ENCODE measurements at places on chromosomes 7 and 10. TPM values are rescaled to one million over a fixed set of nuclear protein-coding genes. Genes with fewer than 3 reads are reported as not detected.

The IL6 gene
- 201 TPM for total RNA-seq

The CABCOCO1 gene
- total RNA-seq, result not detected

The CALCR gene
- not detected for total RNA-seq

The DPP6 gene
- total RNA-seq, result 1.7 TPM

The GIMAP8 gene
- total RNA-seq, result 3.0 TPM

The CYP2E1 gene
- total RNA-seq, result 2.3 TPM

The LRRC17 gene
- 3.2 TPM for total RNA-seq

The ATOH7 gene
- not detected for total RNA-seq

The FAM237B gene
- not detected for total RNA-seq

The CCDC3 gene
- 77.8 TPM for total RNA-seq

The CLEC5A gene
- total RNA-seq, result 0.25 TPM

The GOLGA7B gene
- total RNA-seq, result 1.6 TPM

The TMEM213 gene
- not detected for total RNA-seq

The NCF1 gene
- 2.4 TPM for total RNA-seq

The LRRD1 gene
- 0.28 TPM for total RNA-seq

The MOGAT3 gene
- not detected for total RNA-seq

The HOXA7 gene
- 4.6 TPM for total RNA-seq

The SLC39A12 gene
- total RNA-seq, result not detected

The PTN gene
- total RNA-seq, result 26.1 TPM

The APBB1IP gene
- 22.9 TPM for total RNA-seq

The NAT16 gene
- not detected for total RNA-seq

The NODAL gene
- not detected for total RNA-seq

The COBL gene
- 26.9 TPM for total RNA-seq

The MBLAC1 gene
- 1.3 TPM for total RNA-seq

The LRRC4 gene
- 1.2 TPM for total RNA-seq

The GNAT3 gene
- not detected for total RNA-seq

The CAV2 gene
- total RNA-seq, result 171 TPM

The TMEM184A gene
- 3.1 TPM for total RNA-seq

The CPA4 gene
- not detected for total RNA-seq

The EBF3 gene
- total RNA-seq, result 50.8 TPM

The TUBAL3 gene
- total RNA-seq, result not detected

The GIGYF1 gene
- total RNA-seq, result 18.5 TPM

Data from omental fat pad (tissue), 4 donors.